ENCODE measurements at places on chromosomes 16 and 17.
A peak's percentile ranks its signal among the peaks of the same experiment; 100 is the strongest.

GRCh38 chr16:8795091-8795490 lies 2.3 kb downstream of the TMEM186 start:
- DNase-seq = no peak

DNA sequence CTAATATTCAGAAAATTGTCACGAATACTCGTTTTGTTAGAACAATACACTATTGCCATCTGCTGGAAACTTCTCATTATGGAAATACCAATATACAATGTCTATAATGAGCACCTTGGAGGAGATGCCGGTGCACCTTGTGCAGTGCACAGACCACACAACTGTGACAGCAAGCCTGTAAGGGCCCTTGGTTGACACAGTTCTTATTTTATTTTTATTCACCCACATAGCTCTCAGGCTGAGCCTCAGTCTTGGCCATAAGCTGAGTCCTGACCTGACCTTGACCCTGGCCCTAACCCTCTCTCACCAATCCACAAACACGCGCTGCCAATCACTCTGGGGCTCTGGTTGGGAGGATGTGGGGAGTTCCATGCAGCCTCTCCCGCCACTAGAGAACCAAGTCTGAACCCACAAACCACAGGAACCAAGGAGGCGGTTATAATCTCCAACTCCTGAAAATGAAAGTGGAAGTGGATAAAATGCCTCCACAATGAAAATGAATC lies 7.6 kb downstream of the AIPL1 start:
- peak; percentile 39 for DNase-seq

- DNase-seq = no peak
Observed at GRCh38 chr16:55655381-55655896, 349 bp upstream of the SLC6A2 start.

- DNase-seq = no peak
Observed at GRCh38 chr17:9750524-9750923, 40.9 kb downstream of the DHRS7C start.

- DNase-seq = no peak
Observed at GRCh38 chr16:66847533-66848067, 3.4 kb downstream of the CA7 start.

- no peak for DNase-seq
Observed at GRCh38 chr17:45087504-45087975, 26.4 kb downstream of the NMT1 start.

GRCh38 chr17:73360961-73361761 lies 49.4 kb upstream of the CDC42EP4 start:
- DNase-seq = no peak

- DNase-seq = no peak
Observed at GRCh38 chr17:68468788-68469187, 11.5 kb upstream of the WIPI1 start.

GRCh38 chr17:12395733-12396354 lies 269.8 kb upstream of the MYOCD start:
- DNase-seq = no peak

DNA sequence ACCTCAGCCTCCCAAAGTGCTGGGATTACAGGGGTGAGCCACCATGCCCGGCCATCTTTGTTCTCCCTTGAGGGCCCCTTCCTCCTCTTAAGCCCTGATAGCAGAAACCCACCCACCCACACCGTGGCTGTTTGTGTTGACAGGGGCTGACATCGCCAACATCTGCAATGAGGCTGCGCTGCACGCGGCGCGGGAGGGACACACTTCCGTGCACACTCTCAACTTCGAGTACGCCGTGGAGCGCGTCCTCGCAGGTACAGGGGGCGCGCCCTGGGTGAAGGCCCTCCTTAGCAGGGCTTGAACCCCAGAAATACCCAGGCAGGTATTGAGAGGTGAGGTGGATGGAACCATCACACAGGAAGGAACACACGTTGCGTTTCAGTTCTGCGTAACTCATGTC lies 12.6 kb upstream of the RPL13 start:
- DNase-seq = no peak

- peak; percentile 35 for DNase-seq
Observed at GRCh38 chr16:67170168-67170948, at the start of gene NOL3. TSS of gene NOL3 (plus strand) at chr16:67170538.

GRCh38 chr17:36777118-36777517 lies 160.2 kb upstream of the LHX1 start:
- DNase-seq = no peak

- peak; percentile 66 for DNase-seq
Observed at GRCh38 chr16:53509906-53510703, 7.1 kb upstream of the AKTIP start.

DNA sequence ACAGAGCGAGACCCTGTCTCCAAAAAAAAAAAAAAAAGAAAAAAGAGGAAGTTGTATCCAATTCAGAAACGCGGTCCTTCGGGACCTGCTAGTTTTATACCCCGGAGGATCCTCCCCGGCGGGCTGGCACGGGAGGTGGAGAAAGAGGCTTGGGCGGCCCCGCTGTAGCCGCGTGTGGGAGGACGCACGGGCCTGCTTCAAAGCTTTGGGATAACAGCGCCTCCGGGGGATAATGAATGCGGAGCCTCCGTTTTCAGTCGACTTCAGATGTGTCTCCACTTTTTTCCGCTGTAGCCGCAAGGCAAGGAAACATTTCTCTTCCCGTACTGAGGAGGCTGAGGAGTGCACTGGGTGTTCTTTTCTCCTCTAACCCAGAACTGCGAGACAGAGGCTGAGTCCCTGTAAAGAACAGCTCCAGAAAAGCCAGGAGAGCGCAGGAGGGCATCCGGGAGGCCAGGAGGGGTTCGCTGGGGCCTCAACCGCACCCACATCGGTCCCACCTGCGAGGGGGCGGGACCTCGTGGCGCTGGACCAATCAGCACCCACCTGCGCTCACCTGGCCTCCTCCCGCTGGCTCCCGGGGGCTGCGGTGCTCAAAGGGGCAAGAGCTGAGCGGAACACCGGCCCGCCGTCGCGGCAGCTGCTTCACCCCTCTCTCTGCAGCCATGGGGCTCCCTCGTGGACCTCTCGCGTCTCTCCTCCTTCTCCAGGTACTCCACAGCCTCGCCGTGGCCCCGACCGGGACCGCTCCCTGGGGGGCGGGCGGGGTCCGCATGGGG lies at the start of gene CDH3:
CDH3 (plus strand) TSS at position 596 of the 779 bp plus-strand sequence; CDS start at position 666, 70 bp downstream.
- peak; percentile 30 for DNase-seq

DNA sequence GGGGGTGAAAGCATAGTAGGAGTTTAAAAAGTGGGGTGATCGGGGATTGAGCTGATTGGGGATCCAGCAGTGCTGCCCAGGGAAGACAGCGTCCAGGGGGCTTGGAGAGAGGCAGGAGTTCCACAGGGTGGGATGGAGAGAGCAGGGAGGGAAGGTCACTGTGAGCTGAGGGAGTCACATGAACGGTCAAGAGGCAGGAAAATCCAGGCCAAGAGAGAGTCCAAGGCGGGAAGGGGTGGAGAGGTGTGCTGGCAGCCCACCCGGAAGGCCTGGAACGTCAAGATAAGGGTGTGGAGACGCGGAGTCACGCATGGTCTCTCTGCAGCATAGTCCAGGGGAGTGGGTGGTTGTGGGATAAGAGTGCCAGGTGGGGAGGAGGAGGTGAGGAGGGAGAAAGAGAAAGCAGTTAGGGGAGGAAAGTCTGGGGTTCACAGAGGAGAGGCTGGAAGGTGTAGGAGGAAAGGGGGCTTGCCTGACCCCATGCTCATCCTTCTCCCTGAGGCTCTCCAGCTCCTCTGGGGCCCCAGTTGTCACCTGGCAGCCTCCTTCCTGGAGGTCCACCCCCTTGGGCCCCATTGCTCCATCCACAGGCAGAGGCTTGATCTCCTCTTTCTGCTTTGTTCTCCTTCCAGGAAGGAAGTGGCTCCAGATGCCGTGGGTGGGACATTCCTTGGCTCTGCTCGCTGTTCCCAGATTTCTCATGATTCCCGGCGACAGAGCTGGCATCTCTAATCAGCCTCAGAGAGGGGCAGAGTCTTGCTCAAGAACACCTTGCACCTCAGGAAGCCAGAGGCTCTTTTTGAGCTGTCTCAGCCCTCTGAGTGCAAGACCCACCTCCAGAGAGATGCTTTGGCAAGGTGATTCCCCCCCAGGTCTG lies 28.7 kb downstream of the CCR7 start:
- DNase-seq = no peak

DNA sequence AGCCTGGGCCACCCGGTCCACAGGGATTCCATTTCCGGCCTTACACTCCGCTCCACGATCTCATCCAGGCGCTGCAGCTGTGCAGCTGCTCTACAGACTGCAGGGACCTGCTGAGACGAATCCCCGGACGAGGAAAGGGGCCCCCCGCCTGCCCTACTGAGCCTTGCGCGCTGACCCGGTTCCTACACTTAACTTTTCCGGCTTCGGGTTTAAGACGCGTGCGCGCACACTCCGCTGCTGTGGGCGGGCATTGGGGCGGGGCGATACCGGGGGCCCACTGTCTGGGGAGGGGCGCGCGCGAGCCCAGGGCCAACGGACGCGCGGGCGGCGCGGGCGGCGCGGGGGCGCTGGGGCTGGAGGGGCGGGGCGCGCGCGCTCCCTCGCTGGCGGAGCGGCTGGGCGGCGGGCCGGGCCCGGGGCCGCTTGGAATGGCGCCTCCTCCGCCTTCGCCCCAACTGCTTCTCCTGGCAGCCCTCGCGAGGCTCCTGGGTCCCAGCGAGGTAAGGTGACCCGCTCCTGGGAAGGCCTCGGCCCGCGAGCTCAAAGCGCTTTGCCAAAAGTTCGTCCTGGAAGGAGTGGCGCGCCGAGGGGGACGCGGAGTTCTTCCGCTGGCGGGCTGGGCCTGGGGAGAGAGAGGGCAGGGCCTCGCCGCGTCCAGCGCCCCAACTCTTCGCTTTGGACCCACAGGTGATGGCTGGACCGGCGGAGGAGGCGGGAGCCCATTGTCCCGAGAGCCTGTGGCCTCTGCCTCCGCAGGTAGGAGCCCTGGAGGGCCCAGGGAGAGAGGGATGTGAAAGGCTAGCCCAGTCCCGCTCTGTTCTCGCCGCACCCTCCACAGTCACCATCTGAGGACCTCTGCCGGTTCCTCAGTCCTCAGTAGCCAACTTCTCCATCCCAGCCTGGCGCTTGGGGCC lies at the start of gene TP53I13:
TP53I13 (plus strand) TSS at position 371 of the 914 bp plus-strand sequence; CDS start at position 429, 58 bp downstream.
- peak; percentile 98 for DNase-seq

DNA sequence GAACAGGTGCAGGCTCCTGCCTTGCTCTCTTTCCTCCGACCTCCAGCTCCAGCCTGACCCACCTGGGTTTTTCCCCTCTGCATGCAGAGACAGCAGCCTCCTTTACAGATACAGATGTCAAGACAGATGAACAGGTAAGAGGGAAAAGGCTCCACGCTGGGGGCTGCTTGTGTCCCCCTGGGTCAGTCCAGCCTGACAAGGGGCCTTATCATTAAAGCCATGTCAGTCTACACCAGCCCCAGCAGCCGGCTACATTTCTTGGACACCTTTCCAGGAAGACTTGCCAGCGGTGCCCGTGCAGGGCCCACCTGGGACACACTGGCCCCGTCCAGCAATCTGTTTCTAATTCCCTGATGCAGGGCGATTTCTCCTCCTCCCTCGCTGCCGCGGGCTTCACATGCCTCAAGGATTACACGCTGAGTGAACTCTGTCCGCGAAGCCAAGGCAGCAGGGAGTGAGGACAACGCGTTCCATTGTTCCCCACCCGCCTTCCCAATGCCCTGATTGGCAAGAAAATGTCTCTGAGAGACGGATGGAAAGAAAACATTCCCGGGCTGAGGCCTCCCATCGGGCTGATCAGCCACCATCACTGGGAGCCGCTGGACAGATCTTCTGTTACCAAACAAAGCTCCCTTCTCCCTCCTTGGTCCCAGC lies 184.7 kb downstream of the C16orf95 start:
- no peak for DNase-seq

Measured in CD4-positive, alpha-beta T cell treated with Interleukin-17A for 4 hours (primary cell).